AG04450 (cell line): ENCODE measurements at places on chromosomes 4 and X.

DNA sequence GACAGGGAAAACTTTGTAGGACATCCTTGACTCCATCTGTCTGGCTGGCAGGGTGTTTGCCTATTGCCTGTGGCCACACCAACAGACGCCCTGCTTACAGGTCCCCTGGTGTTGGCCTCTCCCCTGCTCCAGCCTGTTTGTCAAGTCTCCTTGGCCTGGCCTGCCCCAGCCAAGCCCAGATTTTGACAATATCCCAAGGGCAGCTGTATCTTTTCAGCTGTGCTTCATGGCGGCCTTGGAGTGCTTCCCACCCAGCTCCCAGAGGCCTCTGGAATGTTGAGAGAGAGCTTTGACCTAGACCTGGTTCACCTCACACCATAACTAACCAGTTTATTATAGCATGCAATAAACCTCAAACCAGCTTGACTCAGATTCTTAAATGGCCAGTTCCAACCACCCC is 204.0 kb upstream of the NHS start:
- no peak for DNase-seq

DNA sequence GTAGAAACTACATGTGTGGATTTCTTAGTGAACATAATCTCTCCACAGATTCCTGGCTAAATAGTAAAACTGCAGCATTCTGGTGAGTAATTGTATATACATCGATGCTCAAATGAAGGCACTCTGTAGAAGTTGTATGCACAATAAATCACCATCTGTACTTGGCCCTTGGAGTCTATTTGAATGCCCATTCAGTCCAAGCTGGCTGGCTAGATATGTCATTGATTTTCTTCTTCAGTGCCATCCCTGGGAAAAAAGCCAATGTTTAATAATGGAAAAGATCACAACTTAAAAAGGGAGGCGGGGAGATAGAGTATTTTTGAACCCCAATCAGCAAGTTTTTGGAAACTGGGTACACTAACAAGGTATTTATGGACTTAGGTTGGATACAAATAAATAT is 381.0 kb upstream of the TEX13C start:
- no peak for DNase-seq

GRCh38 chr4:85557016-85557901 is 82.3 kb downstream of the ARHGAP24 start:
- DNase-seq = no peak

DNA sequence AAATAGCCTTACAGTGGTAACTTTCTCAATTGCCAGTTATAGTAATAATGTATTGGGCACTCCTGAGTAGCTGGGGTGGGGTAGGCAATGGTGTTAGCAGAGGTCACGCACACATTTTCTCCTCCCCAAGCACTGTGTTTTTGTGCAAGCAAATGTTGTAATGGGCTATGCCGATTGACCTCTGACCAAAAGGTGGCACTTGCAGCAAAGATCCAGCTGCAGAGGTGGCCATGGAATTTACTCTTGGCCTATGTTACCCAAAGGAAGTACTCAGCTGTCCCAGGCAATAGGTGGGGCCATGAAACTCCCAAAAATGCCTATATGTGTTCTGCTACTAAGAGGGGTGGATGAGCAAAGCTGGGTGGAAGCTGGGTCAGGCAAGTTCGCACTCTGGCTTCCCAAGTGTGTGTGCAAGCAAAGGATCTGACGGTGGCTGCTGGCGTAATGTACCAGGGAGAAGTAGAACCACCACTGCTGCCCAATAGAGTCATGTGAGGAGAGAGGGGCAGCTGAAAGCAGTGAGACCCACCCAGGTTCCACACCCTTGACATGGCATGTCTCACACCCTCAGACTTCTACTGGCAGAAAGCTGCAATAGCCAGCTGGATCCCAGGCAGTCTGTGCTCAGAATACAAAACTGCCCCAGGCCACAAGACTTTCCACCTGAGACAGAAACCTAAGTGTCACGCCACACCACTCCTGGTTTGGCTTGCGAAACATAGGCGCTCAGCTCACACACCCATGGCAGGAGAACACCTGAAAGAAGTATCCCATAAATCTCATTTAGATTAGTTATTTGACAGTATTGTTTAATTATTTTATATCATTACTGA is 353.3 kb upstream of the EMCN start:
- no peak for DNase-seq
